Activated T-cell treated with anti-CD3 and anti-CD28 coated beads for 4 hours (primary cell): ENCODE measurements at places on chromosomes 3 and 15.

DNA sequence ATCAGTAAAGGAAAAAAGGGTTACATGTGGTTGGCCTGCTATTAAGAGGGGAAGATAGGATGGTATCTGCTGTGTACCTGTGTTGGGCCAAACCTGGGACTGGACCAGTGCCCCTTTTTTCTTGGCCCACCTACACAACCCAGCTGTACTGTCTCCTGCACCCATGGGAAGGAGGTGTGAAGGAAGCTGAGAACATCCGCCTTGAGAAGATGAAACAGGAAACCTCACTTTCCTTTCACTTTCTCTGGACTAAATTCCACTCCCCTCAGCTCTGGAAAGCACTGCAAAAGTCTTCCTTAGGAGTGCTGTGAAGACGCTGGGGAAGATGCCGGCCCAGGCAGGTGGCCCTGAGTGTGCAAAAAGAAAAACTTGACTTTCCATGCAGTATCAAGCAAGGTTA lies 37.6 kb downstream of the LRRN1 start:
- no peak for DNase-seq

- no peak for DNase-seq
Observed at GRCh38 chr3:56784448-56785001, 17.2 kb downstream of the ARHGEF3 start.

DNA sequence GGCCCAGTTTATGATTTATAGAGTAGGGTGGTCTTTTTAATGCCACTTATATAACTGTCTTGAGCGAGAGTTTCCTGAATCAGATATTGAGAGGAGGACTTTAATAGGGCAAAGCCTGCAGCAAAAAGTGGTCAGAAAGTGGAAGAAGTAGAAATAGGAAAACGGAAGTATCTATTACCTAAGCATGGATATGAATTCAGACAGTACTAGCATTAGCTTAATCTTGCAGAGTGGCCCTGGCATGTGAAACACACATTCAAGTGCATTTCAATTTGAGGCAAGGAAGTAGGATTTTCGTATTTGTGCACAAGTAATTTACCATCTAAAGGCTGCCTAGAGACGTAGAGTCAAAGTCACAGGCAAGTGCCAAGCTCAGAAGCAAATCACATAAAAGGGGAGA lies 622.3 kb downstream of the DIPK2A start:
- DNase-seq: no peak

DNA sequence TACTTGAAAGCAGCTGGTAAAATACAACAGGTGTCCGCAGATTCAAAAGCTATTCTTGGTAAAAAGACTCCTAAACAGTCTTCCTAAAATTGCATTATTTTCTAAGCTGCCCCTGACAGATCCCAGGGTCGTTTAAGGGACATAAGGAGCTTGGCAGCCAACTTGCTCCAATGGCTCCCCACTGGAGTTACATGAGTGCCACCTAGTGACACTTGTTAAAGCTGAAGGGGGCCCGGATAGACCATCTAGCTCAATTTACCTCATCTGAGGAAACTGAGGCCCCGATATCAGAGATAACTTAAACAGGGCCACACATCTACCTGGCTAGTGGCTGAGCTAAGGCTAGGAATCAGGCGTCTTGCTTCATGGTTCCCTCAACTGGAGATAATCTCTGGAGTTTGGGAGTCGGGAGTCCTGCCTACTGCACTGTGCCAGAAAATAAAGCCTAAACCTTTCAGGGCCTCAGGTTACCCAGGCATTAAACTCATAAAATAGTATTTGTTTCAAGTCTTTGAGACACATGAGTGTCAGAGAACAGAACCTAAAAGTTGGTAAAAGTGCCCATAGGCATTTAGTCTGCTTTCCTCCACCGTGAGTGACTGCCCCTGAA lies 6.5 kb upstream of the TBC1D23 start:
- DNase-seq: no peak

DNA sequence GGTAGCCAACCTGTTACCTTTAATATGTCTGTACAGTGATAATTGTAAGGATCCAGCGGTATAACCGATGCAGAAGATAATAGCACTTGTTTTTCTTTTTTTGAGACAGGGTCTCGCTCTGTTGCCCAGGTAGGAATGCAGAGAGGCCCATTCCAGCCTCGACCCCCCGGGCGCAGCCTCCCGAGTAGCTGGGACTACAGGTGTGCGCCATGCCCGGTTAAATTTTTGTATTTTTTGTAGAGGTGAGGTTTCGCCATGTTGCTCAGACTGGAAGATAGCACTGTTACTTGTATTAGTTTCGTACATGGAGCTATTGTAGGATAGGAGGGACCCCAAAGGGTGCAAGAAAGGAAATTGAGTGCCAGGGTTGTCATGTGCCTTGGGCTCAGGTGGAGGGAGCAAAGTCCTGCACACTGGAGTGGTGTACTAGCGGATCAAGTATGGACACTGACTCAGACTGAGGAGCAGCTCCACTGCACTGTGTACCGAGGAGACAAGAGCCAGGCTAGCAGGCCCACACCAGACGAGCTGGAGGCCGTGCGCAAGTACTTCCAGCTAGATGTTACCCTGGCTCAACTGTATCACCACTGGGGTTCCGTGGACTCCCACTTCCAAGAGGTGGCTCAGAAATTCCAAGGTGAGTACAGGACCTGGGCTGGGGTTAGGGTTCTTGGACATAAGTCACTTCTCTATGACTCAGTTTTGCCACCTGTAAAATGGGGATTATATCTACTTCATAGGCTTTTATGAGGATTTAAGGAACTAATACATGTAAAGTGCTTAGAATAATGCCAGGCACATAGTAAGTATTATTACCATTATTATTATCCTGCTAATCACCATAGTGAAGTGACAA lies 1.0 kb downstream of the OGG1 start:
- DNase-seq: no peak

DNA sequence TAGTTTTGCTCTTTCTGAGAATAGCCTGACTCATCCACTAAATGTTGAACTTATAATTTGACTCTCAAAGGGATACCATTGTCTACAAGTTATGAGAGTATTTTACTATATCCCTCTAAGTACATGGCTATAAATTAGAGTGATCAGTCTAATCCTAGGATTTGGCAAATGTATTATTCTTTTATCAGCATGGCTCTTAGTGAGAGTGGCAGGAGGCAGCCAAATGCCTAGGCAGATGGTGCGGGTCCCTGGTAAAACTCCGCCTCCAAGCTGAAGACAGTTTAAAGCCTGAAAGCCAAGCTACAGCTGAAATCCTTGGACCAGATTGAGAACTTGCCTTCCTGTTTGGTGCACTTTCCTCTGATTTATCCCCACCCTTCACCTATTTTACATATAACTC lies 631.8 kb downstream of the SQOR start:
- no peak for DNase-seq

- DNase-seq: no peak
Observed at GRCh38 chr3:56295161-56295560, 173.1 kb downstream of the ERC2 start.

DNA sequence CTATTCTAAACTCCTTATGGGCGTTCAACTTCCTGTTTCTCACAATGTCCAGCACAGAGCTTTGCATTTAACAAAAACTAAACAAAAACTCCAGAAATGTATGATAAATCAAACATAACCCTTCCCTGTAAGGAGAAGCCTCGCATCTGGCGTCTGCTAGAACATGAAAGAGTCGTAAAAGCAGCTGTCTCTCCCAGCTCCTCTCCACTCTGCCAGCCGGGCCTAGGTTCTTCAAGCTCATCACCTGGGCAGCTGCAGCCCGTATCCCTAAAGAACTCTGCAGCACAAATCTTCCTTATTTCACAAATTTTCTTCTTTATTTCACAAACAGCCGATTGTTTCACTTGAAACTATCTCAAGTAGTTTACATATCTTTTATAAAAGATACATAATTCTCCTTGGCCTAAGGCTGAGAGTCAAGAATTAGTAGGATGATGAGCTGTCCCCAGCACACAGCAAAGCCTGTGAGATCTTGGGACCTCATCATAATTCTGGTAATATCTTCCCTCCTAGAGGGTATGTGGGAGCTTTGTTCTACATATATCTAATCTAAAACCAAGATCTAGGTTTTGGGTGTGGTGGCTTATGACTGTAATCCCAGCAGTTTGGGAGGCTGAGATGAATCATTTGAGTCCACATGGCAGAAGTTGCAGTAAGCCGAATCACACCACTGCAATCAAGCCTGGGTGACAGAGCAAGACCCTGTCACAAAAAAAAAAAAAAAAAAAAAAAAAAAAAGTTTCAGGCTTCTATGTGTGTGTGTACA lies 35.3 kb downstream of the ANXA2 start:
- peak; percentile 3 for DNase-seq

GRCh38 chr15:36887214-36887961 lies 213.0 kb downstream of the MEIS2 start:
- no peak for DNase-seq

- no peak for DNase-seq
Observed at GRCh38 chr15:29734917-29735572, 87.2 kb downstream of the TJP1 start.

- DNase-seq: no peak
Observed at GRCh38 chr3:150249779-150250470, 158.2 kb upstream of the TSC22D2 start.

DNA sequence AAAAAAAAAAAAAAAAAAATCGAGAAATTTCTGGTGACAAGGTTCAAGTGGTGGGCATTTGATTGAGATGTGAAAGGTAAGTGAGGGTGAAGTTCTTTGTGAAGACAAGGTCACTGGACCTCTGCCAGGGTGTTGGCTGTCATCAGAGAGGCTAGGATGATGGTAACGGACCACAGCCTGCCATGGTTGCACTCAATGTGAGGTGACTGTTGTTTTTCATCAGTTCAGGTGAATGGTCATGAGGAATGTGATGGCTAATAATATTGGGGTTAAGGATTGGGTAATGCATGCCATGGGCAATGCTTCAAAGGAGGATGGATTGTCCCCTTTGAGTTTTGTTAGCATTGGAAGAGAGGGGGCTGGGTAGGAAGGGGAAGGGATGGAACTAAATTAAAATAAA lies 4.3 kb upstream of the ALPK3 start:
- DNase-seq: no peak
